ENCODE measurements at places on chromosomes 3 and 15.
A peak's percentile ranks its signal among the peaks of the same experiment; 100 is the strongest.

DNA sequence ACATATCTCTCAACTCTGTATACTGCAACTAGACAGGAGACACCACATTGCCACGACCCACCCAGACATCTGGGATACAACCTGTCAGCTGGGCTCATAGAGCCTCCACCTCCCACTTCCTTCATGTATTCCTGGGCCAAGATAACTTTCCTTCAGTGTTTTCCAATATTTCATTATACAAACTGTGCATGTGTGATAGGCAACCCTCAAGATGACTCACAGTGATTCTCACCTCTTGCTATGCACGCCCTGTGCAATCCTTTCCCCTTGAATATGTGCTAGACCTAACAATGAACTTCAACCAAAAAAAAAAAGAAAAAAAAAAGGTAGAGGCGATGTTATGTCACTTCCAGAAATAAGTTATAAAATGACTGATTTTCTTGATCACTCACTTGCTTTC lies 138.0 kb upstream of the ALCAM start:
- no peak for DNase-seq

- no peak for DNase-seq
These were observed 71.4 kb downstream of the DUT start for GRCh38 chr15:48402427-48403177.

- DNase-seq = no peak
These were observed 26.1 kb downstream of the SEC61A1 start for GRCh38 chr3:128078322-128078721.

DNA sequence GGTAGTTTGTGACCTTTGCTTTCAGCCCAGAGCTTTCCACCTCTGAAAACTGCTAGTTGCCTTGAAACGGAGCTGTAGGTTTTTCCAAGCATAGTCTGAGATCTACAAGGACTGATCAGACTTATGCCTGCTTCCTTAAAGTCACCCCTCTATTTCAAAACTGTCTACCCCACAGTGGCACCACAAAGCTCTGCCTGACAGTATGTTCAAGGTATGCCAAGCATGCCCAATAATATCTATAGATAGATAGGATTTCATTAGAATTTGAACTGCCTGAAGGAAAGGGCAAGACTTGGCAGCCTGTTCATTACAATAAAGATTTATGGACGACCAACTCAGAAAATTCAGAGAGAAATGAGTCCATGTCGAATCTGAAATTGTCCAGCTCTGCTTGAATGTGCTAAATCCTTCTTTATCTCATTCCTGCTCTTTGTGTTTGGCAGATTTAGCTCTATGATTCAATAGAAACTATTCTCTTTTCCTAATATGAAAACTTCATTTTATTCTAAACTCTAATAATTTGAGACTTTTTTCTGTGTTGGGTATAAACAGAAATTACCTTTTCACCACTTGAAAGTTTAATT lies 227.6 kb upstream of the TBC1D5 start:
- no peak for DNase-seq

DNA sequence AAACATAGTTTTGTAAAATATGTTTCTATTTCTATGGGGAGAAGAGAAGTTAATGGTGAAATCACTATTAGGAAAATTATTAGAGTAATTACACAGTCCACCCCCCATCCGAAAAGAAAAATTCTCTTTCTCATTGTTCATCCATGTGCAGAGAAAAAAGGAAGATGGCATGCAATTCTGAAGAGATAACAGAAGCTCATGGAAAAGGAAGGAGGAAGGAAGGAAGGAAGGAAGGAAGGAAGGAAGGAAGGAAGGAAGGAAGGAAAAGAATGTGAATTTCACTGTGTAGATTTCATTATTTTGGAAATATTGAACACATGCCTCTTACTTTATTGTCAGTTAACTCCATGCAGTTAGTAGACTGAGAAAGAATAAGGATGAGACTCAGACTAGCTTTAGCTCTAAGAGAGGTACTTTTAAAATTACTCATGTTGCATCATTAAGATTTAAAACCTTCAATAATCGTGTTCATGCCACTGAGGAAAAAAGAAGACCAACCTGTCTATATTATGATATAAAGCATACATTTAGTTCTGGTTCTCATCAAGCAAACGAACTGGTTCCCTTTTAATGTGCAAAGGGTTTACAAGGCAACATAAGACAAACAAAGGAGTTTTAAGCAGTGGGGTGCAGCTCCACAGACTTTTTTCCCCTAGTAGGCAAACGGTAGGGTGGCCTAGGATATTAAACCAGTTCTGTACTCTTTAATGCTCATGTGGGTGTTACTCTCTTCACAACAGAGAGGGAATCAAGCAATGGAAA lies 379.6 kb downstream of the FOXP1 start:
- DNase-seq = no peak

DNA sequence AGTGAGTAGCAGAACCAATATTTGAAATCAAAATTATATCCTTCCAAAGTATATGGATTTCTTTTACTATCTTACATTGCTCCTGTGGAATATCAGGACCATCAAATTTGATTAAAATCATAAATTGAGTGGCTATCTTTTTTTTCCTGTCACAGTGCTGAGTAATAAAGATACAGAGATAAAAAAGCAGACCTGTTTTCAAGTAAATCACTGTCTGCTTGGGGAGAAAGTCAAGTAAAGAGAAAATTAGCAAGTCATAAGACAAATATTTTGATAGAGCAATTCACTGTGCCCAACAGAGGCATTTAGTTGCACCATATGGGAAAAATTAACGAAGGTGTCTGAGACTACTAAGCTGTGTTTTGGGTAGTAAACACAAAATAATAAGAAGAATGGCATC lies 933.7 kb downstream of the NTRK3 start:
- DNase-seq = no peak

DNA sequence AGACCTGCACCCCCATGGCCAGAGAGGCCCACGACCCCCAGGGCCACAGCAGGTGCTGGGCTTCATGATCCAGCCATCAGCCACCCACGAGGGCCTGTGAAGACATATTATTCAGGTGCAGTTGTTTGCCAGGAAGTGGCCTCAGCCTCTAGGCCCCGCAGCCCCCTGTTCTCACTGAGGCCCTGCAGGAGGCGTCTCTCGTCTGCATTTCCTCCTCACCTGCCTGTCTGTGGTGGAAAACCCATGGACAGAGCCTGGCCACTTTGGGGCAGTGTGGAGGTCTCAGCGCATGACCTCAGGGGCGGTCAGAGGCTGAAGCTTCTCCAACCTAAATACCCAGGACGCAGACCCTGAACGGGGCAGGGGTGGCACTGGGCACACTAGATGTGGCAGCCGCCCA lies 18.6 kb downstream of the UROC1 start:
- DNase-seq = peak; percentile 30

DNA sequence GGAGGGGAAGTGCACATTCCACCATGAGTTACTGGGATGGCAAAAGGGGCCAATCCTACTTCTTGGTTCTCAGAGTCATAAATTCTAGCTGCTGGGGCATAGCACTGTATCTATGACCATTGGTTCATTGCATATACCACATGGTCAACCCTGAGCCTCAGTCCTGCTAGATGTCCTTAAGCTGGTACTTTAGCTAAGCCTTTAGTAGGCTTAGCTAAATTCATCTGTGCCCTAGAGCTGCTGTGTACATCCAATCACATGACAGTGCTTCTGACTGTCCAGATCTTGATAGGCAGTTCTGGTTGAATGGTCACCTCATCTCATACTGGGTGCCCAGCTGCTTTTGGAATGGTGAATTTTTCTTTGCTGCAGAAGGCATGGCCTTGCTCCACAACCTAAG lies 8.2 kb downstream of the NDUFB4 start:
- DNase-seq = no peak

DNA sequence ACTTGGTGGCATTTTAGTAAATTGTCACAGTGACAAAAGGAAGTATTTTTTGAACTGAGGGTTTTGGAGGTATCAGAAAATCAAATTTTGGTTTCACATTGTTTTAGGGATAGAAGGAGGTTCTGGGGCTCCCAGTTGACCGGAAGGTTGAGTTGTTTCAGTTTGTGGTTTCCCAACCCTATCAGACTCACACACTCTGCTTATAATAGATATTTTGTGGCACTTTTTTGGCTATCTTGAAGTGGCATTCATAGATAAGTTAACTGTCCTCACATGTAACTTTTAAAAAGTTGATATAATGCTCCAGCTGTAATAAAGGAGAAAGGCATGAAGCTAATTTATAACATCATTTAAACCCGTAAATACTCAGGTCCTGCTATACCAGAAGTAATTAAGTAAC lies 12.8 kb downstream of the ARMC8 start:
- DNase-seq = no peak

Data from activated naive CD4-positive, alpha-beta T cell treated with anti-CD3 and anti-CD28 coated beads, Interleukin-2, amount 10 ng/mL, durations not matched to agents 7 days and 5 days (primary cell).